ENCODE measurements at places on chromosomes 16 and 17.
A peak's percentile ranks its signal among the peaks of the same experiment; 100 is the strongest.

GRCh38 chr17:17824119-17824782, 12.5 kb downstream of the SREBF1 start:
- no peak for DNase-seq

DNA sequence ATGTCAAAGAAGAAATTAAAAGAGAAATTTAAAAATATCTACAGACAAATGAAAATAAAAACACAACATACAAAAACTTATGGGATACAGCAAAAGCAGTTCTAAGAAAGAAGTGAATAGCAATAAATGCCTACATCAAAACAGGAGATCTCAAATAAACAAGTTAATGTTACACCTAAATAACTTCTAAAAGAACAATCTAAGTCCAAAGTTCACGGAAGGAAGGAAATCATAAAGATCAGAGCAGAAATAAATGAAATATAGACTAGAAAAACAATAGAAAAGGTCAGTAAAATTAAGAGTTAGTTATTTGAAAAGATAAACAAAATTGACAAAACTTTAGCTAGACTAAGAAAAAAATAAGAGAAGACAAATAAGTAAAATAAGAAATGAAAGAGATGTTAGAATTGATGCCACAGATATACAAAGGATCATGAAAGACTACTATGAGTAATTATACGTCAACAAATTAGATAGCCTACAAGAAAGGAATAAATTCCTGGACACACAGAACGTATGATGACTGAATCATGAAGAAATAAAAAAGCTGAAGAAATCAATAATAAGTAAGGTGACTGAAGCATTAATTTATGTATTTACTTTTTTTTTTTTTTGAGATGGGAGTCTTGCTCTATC, 100.4 kb downstream of the CEP112 start:
- DNase-seq: no peak

GRCh38 chr17:7281953-7282751, 634 bp downstream of the SLC2A4 start:
- no peak for DNase-seq

DNA sequence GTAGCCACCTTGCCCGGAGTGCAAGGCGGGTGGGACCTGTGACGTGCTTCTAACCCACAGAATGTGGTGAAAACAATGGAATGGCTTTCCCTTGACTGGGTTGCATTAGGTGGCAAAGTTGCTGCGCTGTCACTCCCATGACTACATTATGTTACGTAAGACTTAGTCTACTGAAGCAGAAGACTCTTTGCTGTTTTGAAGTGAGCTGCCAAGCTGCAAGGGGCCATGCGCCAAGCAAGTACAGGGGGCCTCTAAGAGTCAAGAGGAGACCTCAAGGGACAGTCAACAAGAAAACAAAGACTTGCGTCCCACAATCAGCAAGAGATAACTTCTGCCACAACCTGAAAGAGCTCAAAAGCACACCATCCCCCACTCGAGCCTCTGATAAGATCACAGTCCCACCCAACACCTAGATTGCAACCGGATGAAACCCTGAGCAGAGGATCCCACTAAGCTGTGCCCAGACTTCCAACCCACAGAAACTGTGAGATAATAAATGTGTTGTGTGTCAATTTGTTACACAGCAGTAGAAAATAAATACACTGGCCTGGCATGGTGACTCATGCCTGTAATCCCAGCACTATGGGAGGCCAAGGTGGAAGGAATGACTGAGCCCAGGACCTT, 16.5 kb downstream of the ANKRD11 start:
- DNase-seq: no peak

- no peak for DNase-seq
These were observed 14.1 kb downstream of the CCL4 start for GRCh38 chr17:36117505-36118382.

- no peak for DNase-seq
These were observed 273.4 kb upstream of the TNRC6C start for GRCh38 chr17:77684803-77685798.

GRCh38 chr16:77211880-77212740, 12.9 kb downstream of the SYCE1L start:
- DNase-seq: peak; percentile 43
